ENCODE measurements at places on chromosomes 1 and 21. TPM values are rescaled to one million over a fixed set of nuclear protein-coding genes. Genes with fewer than 3 reads are reported as not detected.

SEMA4A gene
- 1.5 TPM for total RNA-seq

KCNH1 gene
- 41.3 TPM for total RNA-seq

S100A7A gene
- not detected for total RNA-seq

OPRD1 gene
- total RNA-seq: not detected

KRTAP19-3 gene
- not detected for total RNA-seq

TSTD1 gene
- 1.8 TPM for total RNA-seq

RNF223 gene
- not detected for total RNA-seq

GFI1 gene
- total RNA-seq: under 0.01 TPM

PRRC2C gene
- total RNA-seq: 40.5 TPM

KIFAP3 gene
- total RNA-seq: 44.9 TPM

FTCD gene
- 0.36 TPM for total RNA-seq

C1orf115 gene
- total RNA-seq: 0.36 TPM

VCAM1 gene
- 511 TPM for total RNA-seq

AK4 gene
- total RNA-seq: 18.3 TPM

B3GALT2 gene
- 2.1 TPM for total RNA-seq

SRSF11 gene
- 162 TPM for total RNA-seq

IGSF5 gene
- not detected for total RNA-seq
